Stimulated activated CD4-positive, alpha-beta T cell treated with anti-CD3 and anti-CD28 coated beads, Interleukin-12 subunit alpha, Interleukin-12 subunit beta, amount 100 ng/mL, for 4 hours (primary cell): ENCODE measurements at places on chromosomes 2 and 18.
A peak's percentile ranks its signal among the peaks of the same experiment; 100 is the strongest.

DNA sequence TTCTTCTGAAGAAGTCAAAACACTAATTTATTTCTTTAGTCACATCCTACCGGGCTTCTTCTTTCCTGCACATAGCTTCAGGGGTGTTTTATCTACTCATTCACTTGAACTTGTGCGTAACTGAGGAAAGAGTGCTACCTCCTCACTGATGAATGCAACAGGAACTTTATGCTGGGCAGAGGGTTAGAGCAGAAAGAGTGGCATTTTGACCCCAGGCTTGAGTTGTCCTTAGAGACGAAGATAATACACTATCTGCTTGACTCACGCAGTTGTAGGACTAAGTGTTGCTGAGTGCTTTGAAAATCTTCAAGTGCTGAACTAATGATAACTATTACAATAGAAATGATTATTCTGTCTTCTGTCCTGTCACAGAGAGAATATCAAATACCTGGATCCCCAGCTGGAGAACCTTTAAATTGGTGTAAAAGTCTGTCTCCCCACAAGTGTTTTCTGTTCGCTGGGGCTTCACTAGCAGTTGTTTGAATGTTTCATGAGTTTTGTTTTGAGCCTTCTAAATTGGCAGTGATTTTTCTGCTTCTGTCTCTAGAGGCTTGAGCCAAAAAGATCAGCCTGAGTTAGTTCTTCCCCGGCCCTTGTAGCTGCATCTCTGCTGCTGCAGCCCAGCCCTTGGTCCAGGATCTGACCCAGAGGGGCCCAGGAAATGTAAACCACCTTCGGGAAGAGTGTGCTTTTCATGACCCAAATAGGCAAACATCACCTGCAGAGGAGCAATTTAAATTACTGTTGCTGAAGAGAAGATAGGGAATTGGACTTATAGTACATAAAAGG, 86.3 kb upstream of the LGALSL start:
- DNase-seq = no peak

DNA sequence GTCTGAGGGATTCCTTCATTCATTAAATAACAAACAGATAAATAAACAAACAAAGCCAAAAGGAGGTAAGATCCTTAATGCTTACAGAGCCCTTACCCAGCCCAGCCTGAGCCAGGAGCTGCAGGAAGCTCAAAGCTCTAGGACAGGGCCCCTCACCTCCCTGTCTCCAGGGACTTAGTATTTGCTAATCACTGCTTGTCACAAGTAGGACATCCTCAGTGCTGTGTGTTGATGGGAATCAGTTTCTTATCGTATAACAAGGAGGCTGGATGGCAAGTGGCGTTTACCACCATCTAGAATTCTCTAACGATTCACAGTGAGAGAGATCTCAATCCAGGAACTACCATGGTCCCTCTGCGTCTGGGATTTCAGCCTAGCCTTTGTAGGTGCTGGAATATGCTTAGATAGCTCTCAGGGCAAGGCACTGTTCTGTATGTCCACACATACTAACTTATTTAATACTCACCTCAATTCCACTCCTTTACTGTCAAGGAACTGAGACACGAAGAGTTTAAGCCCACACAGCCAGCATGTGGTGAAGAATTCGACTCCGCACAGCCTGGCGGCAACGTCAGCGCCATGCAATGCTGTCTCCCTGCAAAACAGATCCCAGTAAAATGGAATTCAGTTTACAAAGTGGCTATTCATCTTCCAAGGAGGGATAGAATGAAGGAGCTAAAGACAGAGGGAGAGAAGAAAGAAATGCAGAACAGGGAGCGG, 164.8 kb downstream of the MYCN start:
- DNase-seq = no peak

DNA sequence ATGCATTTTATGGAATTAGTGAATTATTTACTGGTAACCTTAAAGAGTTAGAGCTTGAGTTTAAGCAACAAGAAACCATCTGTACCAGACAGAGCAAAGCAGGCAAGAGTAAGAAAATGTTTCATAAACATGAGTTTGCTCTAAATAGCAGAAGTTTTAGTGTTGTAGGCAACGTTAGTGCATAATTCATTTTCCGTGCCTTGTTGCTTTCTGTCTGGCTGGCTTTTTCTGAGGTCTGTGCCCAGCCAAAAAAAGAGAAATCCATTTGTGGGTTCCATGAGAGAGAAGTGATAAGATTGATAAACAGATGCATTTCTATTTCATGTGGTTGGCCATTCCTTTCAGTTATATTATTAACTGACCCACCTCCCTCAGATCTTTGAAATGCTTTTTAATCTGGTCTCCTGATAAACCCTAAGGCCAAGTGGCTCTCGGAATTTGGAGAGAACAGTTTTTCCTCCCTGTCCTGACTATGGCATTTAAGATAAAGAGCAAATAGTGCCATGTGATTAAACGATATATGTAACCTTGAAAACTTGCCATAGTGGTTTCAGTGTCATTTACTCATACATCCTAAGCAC, 139.5 kb upstream of the LMAN1 start:
- no peak for DNase-seq

DNA sequence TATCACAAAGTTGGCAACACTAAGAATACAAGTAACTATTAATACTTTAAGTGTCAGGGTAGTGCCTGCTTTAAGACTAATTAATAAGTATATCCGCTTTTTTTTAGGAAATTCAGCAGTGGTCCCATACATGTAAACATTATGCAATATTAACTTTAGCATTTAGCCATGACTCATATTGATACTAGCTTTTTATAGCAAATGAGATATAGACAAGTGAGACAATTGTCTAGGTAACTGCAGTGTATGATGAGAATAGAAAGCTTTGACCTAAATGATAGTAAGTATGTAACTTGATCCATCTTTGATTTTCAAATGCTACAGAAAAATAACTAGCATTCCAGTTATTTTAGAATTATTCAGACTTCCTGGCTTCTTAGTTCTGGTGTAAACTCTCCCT, 27.4 kb upstream of the VRK2 start:
- DNase-seq = no peak

GRCh38 chr2:51628917-51629316, 597.0 kb upstream of the NRXN1 start:
- DNase-seq = no peak

DNA sequence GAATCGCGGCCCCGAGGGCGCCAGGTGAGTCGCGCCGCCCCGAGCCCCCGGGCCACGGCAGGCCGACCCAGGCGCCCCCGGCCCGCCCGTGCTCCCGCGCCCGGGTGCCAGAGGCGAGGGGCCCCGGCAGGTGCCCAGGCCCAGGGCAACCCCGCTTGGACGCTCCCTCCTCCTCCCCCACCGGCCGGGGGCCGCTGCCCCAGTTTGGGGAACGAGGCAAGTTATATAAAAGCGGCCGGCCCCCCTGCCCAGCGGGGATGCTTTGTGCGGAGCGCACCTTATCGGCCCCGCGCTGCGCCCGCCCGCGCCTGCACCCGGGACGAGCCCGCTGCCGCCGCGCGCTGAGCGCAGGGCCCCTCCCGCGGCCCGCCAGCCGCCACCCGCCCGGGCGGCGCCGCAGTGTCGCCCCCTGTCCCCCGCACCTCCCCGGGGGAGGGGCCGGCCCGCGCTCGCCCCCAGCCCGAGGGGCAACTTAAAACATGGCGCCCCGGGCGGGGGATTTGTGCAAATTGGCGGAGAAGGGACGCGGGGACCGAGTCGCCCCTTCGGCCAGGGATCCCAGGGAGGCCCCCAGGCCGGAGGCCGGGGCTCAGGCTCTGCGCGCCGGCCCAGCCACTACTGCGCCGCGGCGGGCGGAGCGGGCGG, 639 bp downstream of the EPB41L3 start:
- no peak for DNase-seq

GRCh38 chr18:80231151-80231550, 16.2 kb downstream of the PARD6G start:
- DNase-seq = no peak

GRCh38 chr2:30272761-30273573, 41.6 kb downstream of the LBH start:
- peak; percentile 28 for DNase-seq

GRCh38 chr2:178069551-178069950, 3.0 kb downstream of the PDE11A start:
- no peak for DNase-seq

- no peak for DNase-seq
Measured at GRCh38 chr18:79786786-79787526, 10.8 kb upstream of the KCNG2 start.

DNA sequence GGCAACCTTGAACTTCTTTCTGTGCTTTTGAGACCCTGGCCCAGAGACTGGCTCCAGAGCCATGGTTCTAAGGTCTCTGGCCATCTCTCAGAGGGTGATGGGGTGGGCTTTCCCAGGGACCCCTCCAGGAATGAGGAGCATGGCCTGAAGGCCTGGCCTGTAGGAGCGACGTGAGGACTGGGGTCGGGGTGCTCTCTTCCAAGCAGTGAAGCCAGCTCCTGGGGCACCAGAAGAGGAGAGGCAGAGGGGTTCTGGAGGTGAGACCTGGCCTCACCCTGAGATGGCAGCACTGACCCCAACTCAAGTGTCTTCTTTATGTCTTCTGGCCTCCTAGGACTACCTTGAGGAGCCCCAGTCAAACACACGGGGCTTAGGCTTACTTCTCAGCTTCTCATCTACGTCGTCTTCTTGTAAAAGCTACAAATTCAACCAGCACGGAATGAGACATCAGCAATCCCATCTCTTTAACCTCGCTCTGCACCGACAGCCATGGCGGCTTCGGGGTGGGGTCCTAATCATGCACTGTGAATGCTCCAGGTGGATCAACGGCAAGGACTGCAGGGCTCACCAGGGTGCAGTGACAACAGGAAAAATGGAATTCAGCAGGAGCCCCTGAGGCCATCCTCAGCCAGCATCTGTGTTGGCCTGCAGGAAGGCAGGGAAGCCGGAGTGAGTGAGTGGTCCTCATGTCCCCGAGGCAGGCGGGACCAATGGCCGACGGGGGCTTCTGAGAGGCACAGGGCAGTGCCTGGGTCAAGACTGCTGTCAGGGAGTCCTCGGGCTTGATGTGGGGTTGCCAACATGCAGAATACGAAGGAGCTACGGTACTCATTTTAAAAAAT, 214.1 kb downstream of the HDAC4 start:
- DNase-seq = no peak

DNA sequence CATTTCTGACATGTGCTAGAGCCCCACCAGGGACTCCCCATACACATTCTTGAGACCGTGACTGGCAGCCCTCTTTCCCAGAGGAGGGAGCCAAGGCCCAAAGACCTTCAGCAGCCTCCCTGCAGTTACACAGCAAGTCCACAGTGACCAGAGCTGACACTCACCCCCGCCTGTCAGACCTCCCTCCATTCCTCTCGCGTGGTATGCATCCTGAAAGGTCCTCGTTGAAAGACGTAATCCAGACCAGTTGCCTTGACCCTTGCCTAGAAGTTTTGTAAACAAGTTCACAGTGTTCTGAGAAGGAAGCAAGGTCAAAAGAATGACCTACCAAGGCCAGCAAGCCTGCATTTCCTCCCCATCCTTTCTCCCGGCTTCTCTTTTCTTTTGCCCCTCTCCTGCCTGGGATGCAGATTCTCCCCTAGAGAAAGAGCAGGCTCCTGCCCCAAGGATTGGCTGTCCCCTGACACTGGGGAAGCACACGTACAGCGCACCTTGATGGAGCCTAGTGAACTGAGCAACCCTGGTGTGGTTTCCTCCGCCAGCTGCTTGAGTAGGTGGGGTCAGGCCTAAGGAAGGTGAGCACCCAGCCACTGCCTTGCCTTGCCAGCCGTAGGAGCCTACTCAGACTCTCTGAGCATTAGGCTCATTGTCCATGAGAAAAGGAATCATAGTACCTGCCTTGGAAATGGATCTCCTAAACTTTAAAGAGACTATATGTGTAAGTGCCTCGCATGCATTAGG, 18.3 kb downstream of the TRIB2 start:
- no peak for DNase-seq

GRCh38 chr2:4404363-4404762, 701.0 kb downstream of the DCDC2C start:
- no peak for DNase-seq

DNA sequence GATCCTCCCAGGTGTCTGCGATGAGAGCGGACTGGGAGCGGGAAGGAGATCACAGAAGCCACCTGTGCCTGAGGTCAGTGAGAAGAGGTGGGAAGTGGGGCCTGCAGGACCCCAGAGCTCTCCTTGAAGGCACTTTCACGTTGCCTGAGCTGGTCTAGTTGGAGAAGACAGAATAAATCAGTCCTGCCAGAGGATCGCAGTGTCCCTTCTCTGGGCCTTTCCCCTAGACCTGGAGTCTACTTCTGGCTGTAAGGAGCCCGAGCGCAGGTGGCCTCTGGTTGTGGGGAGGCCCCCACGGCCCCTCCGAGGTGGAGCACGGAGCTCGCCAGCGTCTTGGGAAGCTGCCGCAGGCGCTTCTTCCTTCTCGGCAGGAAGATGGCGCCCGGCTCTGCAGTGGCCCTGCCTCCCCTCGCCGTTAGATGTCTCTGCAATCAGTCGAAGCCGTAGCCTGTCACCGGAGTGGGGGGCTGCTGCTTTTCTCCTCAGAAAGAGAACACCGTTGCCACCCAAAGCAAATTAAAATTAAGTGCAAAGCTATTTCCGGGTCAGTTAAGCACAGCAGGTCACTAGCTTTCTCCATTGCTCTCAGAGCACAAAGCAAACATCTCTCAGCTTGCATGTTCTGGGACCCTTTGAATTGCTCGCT, 212.0 kb upstream of the MYT1L start:
- no peak for DNase-seq

- DNase-seq = no peak
Measured at GRCh38 chr2:146530886-146531285, 1313.9 kb upstream of the ACVR2A start.

DNA sequence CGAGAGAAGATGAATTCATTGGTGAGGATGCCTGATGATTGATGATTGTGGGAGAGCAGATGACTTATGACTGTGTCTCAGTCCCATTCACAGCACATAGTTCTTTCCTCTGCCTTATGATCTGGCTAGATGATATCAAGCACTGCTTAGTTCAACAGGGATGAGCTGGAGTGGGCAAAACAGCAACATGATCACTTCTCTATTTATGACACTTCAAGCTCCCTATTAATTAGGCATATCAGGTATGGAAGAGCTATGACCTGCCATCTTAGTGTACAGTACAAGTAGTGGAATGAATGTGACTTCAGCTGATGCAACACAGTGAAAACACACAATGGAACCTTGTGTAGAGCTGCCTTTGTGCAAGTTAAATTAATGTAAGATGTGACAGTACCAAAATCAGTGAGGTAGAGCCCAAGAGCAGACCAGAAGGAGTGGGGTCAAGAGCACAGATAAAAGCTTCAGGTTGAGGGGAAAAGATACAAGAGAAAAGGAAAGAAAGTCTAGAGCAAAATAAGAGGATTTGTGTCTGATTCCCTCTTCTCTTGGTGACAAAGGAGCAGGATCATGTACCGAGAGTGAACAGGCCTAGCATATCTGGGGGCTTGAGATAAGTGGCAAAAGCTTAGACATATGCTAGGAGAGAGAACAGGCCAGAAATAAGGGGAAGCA, 93.0 kb upstream of the MYO3B start:
- DNase-seq = no peak

DNA sequence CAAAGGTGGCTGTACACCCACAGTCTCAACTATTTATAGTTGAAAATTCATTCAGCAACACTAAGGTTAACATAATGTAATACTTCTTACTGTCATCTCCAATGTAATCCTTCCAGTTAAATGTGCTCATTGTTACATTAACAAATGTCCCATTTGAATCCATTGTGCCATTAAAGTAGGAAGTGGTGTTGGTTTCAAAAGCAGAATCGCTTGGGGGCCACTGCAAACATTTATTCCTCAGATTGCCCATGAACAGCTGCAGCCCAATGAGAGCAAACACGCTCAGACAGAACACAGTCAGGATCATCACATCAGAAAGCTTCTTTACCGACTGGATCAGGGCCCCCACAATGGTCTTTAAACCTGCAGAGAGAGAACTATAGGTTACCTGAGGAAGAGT, 41.4 kb downstream of the SCN3A start:
- no peak for DNase-seq
